ENCODE measurements at places on chromosomes 7 and 10.
A peak's percentile ranks its signal among the peaks of the same experiment; 100 is the strongest.

DNA sequence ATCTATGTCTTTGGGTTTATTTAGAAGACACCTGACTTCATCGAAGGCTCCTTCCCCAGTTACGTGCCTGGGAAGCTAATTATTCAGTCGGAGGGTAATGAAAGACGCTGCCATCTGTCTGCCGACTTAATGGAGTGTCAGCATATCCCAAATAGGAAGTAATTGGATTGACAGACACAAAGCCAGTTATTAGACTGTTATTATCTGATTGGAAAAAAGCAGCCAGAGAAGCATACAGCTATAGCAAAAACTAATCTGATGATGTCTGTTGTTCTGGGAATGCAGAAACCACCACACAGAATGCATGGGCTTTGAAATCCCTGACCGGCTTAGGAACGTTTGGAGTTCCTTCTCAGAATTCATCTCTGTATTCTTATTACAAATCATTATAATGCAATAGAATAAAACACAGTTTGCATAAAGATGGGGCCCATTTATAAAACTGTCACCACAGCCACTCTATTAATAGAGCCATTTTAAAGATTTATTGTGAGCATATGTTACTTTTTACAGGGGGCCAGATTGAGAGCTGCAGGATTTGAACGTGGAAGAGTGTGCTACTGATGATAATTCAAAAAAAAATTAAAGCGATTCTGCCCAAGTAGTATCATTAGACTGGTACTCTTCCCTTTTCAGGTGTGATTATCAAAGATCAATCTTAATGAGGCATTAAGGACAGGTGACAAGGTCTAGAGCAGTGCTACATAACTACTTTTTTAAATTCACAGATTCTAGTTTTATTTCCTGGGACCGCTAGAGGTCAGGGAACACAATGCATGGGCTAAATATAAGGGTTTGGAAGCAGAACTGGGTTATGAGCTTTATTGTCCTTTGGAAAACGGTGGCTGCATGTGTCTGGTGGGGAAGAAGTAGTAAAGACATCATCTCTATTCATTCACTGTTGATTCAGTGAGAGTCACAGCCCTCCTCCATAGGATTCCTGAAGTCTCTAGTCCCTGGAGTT, 330.1 kb upstream of the LRGUK start:
- DNase-seq = no peak

- no peak for DNase-seq
Measured at GRCh38 chr10:58698777-58699356, 186.2 kb downstream of the BICC1 start.

GRCh38 chr10:29041616-29042015, 247.3 kb upstream of the LYZL1 start:
- DNase-seq = no peak

GRCh38 chr7:68334636-68335272, 1263.5 kb upstream of the AUTS2 start:
- no peak for DNase-seq

GRCh38 chr7:83835424-83835823, 186.5 kb upstream of the SEMA3E start:
- no peak for DNase-seq

DNA sequence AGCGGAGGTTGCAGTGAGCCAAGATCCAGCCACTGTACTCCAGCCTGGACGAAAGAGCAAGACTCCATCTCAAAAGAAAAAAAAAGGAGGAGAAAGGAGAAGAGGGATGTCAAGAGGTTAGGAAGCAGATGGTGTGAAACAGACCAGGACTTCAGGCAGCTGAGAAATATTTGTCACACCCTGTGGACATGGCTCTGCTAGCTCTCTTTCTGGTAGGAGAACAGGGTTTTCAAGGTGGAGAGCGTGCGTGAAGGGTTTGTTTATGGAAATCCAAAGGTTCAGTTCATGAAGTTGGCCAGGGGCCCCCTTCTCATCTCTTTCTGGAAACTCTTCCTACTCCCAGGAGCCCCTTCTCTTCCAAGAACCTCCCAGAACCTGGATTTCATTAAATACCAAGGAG, 110.8 kb upstream of the GALNT17 start:
- DNase-seq = no peak

GRCh38 chr7:37666026-37666799, 17.4 kb upstream of the GPR141 start:
- peak; percentile 68 for DNase-seq

- peak; percentile 82 for DNase-seq
Measured at GRCh38 chr7:98106647-98107312, at the start of gene LMTK2. Gene LMTK2 (plus strand): TSS chr7:98106862. CDS start chr7:98107178, 316 bp downstream.

DNA sequence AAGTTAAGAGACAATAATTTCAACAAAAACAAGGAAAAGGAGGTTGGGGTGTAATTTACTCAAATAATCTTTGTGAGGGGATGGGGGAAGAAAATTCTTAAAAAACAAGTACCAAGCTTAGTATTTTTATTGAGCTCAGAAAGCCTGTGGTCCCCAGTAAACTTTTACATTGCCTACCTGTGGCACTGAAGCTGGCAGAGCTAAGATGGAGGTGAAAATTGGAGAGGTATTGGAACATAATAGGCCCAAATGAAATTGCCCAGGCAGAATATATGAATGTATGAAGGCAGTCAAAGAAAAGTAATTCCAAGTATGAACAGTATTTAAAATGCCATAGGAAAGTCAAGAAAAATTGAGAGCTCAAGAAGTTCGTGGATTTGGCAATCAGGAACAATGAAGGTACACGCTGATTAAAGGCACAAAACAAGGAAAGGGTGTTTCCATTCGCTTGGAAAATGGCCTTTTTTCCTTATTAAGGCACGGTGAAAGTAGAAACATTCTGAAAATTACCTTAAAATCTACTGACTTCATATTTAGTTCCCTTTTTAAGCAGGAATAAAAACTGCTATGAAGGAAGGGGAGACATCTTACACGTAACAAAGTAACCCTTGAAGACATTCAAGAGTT, 3.4 kb upstream of the KMT2E start:
- DNase-seq = peak; percentile 17

DNA sequence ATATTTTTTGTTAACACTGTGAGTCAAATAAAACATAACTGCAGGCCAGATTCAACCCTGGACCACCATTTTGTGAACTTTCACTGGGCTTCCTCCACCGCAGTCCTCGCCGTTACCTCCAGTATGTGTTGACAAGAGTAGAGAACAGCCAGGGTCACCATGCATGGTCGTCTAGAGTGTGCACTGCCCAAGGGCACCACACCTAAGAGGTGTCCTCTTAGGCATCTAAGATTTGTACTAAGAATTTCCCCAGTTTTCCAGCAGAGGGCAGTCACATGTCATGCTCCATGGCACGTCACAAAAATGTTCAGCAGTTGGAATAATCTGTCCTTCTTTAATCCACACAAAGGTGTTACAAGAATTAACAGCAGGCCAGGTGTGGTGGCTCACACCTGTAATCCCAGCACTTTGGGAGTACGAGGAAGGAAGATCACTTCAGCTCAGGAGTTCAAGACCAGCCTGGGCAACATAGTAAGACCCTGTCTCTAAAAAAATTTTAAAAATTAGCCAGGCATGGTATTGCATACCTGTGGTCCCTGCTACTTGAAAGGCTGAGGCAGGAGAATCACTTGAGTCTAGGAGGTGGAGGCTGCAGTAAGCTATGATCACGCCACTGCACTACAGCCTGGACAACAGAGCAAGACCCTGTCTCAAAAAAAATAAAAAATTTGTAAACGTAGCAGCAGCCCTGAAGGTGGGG, 71.2 kb upstream of the FOXK1 start:
- peak; percentile 65 for DNase-seq

DNA sequence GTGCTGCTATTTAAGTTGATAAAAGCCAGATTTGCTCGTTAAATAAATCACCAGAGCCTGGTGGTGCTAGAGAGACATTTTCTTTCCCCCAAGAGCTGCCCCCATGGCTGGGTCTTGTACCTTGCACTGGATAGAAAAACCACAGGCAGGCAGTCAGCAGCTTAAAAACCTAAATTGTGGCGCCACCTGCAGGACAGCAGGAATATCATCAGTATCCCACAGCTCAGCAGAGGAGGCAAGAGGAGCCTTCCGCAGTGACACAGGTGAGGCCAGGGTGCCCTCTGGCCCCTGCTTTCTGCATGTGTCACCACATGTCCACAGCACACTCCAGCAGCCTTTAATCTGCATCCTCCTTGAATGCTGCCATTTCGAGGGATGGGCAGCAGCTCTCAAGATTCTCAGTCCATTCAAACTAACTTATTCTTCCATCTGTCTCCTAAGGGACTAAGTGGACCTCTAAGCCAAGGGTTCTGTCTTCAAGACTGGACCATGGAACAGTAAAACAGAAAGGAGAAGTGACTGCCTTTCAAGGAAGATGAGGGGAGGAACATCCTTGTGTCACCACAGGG, 4.5 kb upstream of the PLXNA4 start:
- peak; percentile 53 for DNase-seq

GRCh38 chr10:88979153-88979562, 11.4 kb upstream of the FAS start:
- DNase-seq = no peak

GRCh38 chr10:48516911-48517310, 88.0 kb downstream of the ARHGAP22 start:
- DNase-seq = no peak

- DNase-seq = peak; percentile 48
Measured at GRCh38 chr10:90859321-90859751, 1.5 kb upstream of the HTR7 start.

DNA sequence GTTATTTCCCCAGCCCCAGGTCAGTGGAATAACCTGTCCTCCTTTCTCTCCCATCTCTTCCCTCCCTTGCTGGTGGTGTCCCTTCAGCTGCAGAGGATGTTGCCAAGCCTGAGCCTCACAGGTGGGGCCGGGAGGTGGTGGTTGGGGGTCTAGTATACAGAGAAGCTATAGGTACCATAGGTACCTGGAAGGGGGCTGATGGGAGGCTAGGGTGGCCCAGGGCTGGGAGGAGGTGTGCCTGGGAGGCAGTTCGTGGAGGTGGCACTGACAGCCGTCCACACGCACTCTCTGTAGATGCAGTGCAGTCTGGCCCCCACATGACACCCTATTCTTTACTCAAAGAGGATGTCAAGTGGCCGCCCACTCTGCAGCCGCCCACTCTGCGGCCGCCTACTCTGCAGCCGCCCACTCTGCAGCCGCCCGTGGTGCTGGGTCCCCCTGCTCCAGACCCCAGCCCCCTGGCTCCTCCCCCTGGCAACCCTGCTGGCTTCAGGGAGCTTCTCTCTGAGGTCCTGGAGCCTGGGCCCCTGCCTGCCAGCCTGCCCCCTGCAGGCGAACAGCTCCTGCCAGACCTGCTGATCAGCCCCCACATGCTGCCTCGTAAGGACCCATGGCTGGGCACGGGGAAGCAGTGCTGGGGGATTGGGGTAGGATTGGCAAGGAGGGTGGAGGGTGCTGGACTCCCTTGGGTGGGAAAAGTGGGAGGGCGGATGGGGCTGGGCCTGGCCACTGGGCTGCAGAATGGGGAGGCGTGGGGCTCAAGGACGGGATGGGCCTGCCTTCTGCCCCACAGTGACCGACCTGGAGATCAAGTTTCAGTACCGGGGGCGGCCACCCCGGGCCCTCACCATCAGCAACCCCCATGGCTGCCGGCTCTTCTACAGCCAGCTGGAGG, 9.5 kb downstream of the IRF5 start:
- DNase-seq = no peak

GRCh38 chr7:55127135-55127551, 108.3 kb downstream of the EGFR start:
- DNase-seq = no peak

- no peak for DNase-seq
Measured at GRCh38 chr7:72406820-72407403, 5.2 kb downstream of the CALN1 start.

DNA sequence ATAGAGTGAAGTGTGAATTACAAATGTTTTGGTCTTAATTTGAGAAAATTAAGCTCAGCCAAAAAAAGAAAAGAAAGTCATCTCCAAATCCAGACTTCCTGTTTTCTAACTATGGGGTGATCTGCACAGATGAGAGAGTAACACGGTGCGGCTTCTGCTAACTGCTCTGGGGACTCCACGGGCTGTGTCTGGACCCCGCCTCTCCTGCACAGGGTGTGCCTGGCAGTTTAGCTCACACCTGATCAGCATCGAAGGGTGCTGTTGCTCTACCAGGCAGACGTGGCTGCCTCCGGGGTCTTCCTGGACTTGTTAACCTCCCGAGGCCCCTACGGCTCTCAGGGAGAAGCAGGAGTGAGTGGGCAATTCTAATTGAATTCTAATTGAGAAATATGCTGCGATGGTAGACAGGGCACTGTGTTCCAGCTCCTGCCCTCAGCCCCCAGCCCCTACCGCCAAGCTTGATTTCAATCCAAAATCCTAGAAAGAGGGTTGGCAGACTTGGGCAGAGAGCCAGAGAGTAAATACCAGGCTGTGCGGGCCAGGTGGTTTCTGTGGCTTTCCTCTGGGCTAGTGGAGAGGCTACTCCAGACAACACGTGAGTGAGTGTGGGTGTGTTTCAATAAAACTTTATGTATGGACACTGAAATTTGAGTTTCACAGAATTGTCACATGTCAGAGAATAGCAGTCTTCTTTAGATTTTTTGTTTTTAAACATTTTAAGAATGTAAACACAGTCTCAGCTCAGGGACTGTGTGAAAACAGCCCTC, 13.4 kb downstream of the SHH start:
- peak; percentile 48 for DNase-seq

- no peak for DNase-seq
Measured at GRCh38 chr7:100885440-100886141, 3.9 kb downstream of the UFSP1 start.

- no peak for DNase-seq
Measured at GRCh38 chr7:86965727-86966120, 93.7 kb downstream of the ELAPOR2 start.

DNA sequence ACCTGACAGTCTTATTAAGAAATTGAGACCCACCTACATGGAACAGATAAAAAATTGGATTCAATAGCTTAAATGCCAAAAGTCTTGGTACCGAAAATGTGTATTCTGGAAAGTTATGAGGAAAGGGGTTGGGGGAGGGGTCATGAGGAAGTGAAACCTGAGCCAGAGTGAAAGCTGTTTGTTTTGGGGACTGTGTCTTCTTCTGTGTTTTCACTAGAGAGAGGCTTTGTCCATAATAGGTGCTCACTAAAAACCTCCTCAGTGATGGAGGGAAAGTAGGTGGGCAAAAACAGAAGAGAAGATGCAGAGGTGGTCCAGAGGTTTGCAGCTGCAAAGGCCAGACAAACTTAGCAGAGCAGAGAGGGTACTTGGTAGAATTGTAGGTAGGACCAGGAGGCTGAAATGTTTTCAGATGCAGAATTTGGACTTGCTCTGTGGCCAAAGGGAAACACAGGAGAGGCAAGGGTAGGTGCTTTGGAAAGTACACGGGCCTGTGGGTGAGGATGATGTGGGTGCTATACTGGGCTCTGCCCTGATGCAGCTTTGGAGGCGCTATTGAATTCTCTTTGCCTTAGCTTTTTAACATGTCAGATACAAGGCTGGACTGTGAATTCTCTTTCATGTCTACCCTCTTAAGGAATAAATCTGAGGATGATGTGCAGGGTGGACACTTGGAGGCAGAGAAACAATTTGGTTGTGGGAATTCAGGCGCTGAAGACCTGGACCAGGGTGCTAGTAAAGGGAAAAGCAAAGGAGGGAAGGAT, 254.6 kb downstream of the PTEN start:
- DNase-seq = no peak

- no peak for DNase-seq
Measured at GRCh38 chr7:75879771-75880184, 944 bp downstream of the RHBDD2 start.

GRCh38 chr10:9096288-9096687, 1041.8 kb downstream of the GATA3 start:
- DNase-seq = no peak

GRCh38 chr7:44508328-44509030, 18.0 kb upstream of the NUDCD3 start:
- peak; percentile 23 for DNase-seq
